ENCODE measurements at places on chromosomes 6 and 20.
A peak's percentile ranks its signal among the peaks of the same experiment; 100 is the strongest.

GRCh38 chr20:12399110-12399836 lies 481.6 kb downstream of the BTBD3 start:
- H3K27me3 ChIP-seq, result no peaks in the 10 kb centered on the region
- DNase-seq, result no peak
- no peaks in the 10 kb centered on the region for H3K4me1 ChIP-seq
- H3K36me3 ChIP-seq, result no peaks in the 10 kb centered on the region

- H3K36me3 ChIP-seq, result peaks cover 3% of the 10 kb centered on the region
- no peak overlapping the region for H3K4me3 ChIP-seq
- H3K27me3 ChIP-seq, result peaks cover 39% of the 10 kb centered on the region
- DNase-seq, result no peak
- H3K27ac ChIP-seq, result no peak overlapping the region
Measured at GRCh38 chr20:63357921-63358905, 2.9 kb downstream of the CHRNA4 start.

- no peak overlapping the region for H3K4me3 ChIP-seq
- DNase-seq, result no peak
- no peaks in the 10 kb centered on the region for H3K36me3 ChIP-seq
- H3K27ac ChIP-seq, result no peak overlapping the region
- H3K27me3 ChIP-seq, result peaks cover 23% of the 10 kb centered on the region
- H3K4me1 ChIP-seq, result no peaks in the 10 kb centered on the region
Measured at GRCh38 chr6:163323705-163324104, 90.8 kb upstream of the QKI start.

- H3K4me3 ChIP-seq, result no peak overlapping the region
- DNase-seq, result no peak
- peaks cover 4% of the 10 kb centered on the region for H3K4me1 ChIP-seq
- H3K27ac ChIP-seq, result no peak overlapping the region
- H3K36me3 ChIP-seq, result no peaks in the 10 kb centered on the region
Measured at GRCh38 chr6:105135056-105135455, 44.8 kb downstream of the POPDC3 start.

DNA sequence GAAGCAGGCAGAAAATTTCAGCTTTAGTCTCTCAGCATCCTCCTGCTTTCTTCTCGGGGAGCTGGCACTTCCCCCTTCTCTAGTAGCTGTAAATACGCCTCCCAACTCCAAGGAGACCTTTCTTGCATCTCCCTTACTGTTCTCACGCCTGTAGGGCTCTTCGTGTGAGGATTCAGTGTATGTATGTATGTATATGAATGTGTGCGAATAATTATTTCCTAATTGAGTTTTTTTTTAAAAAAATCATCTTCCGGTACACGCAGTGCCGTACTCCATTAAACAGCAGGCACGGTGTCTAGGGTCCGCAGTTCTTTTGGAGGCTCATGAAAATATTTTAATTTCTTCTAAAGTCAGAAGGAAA lies 85.4 kb downstream of the HFE start:
- peak overlapping the region; percentile 99 for H3K27ac ChIP-seq
- DNase-seq, result peak; percentile 39
- H3K4me3 ChIP-seq, result peak overlapping the region; percentile 87
- H3K27me3 ChIP-seq, result no peaks in the 10 kb centered on the region
- peaks cover 49% of the 10 kb centered on the region for H3K4me1 ChIP-seq
- peaks cover 4% of the 10 kb centered on the region for H3K36me3 ChIP-seq

DNA sequence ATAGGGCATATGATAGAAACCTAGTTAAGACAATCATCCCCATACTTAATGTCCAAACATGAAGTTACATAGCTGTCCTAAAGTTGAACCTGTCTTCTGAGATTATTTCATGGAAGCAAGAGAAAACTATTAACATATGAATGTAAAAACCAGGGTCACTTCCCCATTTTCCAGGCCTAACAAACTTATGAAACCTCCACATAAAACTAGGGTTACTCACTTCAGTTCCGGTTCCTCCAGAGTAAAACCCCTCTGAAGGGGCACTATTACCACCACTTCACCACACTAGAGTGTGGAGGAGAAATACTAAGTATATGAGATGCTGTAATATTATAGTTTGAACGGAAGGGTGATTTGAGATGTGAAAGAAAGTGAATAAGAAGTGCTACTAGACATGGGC lies 14.9 kb downstream of the PRKN start:
- no peak for DNase-seq
- H3K4me1 ChIP-seq, result peaks cover 8% of the 10 kb centered on the region
- no peaks in the 10 kb centered on the region for H3K36me3 ChIP-seq
- no peak overlapping the region for H3K27ac ChIP-seq
- no peak overlapping the region for H3K4me3 ChIP-seq

DNA sequence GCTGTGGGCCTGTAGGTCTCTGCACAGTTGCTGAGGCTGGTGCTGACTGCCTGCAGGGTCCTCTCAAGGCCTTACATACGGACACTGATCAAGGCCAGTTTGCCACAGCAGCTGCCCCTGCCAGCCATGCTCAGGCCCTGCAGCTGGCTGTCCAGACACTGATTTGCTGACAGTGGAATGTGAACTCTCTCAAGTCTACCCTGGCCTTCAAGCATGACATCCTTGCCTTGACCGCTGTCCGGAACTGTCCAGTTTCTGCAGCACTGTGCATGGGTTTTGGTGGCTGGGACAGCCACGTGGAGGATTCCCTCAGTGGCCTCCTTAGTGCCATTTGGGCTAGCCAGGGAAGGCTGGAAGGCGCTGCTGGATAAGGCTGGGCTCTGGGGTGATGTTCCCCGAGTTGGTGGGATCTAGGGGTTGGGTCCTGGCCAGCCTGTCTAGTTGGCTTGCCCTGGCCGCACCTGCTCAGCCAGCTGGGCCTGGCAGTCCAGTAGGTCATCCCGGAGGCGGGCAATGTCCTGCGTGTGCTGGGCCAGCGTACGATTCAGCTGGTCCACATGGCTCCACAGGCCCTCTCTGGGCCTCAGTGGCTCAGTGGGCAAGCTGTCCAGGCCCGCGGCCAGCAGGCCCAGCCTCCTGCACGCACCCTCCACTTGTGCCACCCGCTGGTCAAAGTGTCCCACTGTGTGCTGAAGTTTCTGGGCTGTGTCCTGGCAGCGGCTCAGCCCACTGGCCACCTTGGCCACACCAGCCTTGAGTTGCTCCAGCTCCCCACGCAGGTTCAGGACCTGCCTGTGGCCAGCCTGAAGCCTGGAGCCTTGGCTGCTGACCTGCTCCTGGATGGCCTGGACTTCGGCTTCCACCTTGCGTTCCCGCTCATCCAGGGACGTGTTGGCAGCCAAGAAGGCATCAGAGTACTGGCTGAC lies 5.5 kb downstream of the EMILIN3 start:
- no peak overlapping the region for H3K27ac ChIP-seq
- DNase-seq, result no peak
- no peak overlapping the region for H3K4me3 ChIP-seq
- no peaks in the 10 kb centered on the region for H3K36me3 ChIP-seq

- no peaks in the 10 kb centered on the region for H3K4me1 ChIP-seq
- H3K27me3 ChIP-seq, result peaks cover 24% of the 10 kb centered on the region
- H3K27ac ChIP-seq, result no peak overlapping the region
- H3K36me3 ChIP-seq, result peaks cover 3% of the 10 kb centered on the region
- no peak overlapping the region for H3K4me3 ChIP-seq
- no peak for DNase-seq
Measured at GRCh38 chr20:36030149-36030548, 61.8 kb downstream of the CNBD2 start.

- H3K4me3 ChIP-seq, result no peak overlapping the region
- peaks cover 14% of the 10 kb centered on the region for H3K36me3 ChIP-seq
- H3K27me3 ChIP-seq, result no peaks in the 10 kb centered on the region
- peaks cover 74% of the 10 kb centered on the region for H3K4me1 ChIP-seq
- no peak for DNase-seq
- H3K27ac ChIP-seq, result peak overlapping the region; percentile 1
Measured at GRCh38 chr6:15551798-15552197, 111.0 kb downstream of the DTNBP1 start.

All from stimulated activated naive B cell treated with anti-CD40 and anti-IgM and Interleukin-4, amounts not matched to agents 10 μg/mL and 1 μg/mL and 100 μg/mL, for 72 hours (primary cell).